HepG2 (cell line): ENCODE measurements at places on chromosomes 6 and 20. TPM values are rescaled to one million over a fixed set of nuclear protein-coding genes. Genes with fewer than 3 reads are reported as not detected.

DNA sequence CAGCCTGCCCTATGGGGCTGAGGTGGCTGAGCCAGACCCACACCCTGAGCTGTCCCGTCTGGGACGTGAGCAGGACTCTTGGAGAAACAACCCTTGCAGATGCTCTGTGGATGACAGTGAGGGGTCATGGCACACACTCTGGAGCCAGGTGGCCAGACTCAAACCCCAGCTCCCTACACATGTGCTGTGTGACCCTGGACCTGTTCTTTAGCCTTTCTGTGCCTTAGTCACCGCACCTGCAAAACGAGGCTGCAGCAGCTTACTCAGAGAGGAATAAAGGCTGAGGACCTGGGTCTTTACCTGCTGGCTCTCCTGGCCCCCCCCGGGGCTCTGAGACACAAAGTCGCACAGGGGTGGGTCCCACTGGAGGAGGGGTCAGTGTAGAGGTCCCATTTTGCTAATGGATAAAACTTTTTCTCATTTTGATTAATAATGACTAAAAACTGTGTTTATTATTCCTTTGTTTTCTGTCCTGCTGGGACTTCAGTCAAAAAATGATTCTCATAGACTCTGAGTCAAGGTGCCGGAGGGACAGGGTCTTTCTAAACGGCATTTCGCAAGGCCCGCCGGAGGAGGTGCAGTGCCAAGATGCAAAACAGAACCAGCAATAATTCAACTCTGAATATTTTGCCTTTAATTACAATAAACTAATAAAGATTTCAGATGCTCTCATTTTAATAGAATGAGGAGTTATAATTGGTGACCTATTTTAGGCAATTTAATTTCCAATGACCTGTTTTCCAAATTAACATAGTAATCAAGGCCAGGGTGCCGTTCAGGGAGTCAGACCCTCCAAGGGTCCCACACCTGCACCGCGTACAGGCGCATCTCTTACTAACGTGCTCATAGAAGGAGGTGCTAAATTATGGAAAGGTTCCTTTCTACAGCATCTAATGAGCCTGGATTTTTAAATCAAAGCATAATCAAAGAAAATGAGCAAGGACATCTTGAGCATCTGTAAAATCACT is 62.4 kb downstream of the YTHDF1 start:
- DNase-seq, result no peak

GRCh38 chr6:74717591-74717990 is 488.3 kb downstream of the COL12A1 start:
- no peak for DNase-seq

DNA sequence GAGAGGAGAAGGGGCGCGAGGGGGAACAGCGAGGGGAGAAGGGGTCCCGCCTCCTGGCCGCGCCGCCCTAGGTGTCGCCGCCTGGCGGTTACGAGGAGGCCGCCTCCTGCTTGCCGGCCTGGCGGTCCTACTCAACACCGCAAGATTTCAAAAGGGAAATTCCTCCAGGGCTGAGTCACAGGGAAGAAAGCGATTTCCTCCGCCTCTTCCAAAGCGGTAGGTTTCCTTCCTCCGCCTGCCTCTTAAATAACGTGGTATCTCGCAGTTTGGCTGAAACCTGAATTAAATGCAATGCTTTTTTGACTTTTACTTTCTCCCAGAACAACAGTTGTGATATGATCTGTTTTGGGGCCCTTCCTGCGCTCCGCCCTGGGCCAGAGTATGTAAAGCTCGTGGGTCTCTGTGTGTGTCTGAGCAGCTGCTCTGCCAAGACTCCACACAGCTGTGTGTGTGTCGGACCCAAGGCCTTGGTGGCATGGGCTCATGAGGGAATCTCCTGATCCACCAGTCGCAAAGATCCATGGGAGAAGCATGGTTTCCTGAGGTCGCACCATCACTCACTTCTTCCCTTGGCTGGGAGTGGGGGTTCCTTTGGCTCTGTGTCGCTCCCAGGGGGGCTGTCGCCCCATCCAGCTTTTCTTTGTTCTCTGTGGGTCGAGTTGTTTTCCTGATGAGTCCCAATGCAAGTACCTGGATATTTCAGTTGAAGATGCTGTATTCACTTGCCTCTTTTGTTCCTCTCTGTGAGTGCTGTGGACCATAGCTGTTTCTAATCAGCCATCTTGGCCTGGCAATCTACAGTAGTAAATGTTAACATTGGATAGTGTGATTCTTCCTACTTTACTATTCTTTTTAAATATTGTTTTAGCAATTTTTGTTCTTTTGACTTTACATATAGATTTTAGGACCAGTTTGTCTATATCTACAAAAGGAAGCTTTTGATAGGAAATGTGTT is 31.6 kb upstream of the NOTCH4 start:
- peak; percentile 48 for DNase-seq

DNA sequence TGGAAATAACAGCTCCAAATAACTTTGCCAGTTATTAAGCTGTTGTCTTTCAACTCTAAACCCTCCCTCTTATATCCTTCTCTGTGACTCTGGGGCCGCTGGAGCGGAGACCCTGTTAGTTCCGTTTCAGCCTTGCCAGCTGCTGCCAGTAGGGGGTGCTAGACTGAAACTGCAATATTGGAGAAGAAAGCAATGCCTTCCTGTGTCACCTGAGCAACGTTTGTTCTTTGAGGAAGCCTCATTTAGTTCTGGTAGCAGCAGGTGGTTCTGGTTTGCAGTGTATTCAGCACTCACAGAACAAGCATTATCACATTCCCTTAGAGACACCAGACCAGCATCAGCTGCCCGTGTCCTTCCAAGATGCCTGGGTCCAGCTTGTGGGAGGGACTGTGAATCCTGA is 22.9 kb upstream of the JAG1 start:
- DNase-seq, result peak; percentile 34

- DNase-seq, result no peak
Observed at GRCh38 chr6:30711758-30712380, 5.2 kb downstream of the MDC1 start.

GRCh38 chr6:44219053-44219814 is 2.5 kb downstream of the MYMX start:
- peak; percentile 80 for DNase-seq

GRCh38 chr20:50434653-50435396 is 75.4 kb upstream of the PTPN1 start:
- peak; percentile 68 for DNase-seq

HMGN4 gene
- total RNA-seq, result 52.1 and 79.1 TPM in 2 replicates

SYCP2L gene
- 0.22 TPM in 1 of 2 replicates, not detected in the other for total RNA-seq
